Cardiac ventricle fibroblast (primary cell): ENCODE measurements at places on chromosomes 7 and 10. TPM values are rescaled to one million over a fixed set of nuclear protein-coding genes. Genes with fewer than 3 reads are reported as not detected.

Gene DIP2C
- 10.2 and 11.3 TPM in 2 replicates for total RNA-seq

Gene HTR5A
- not detected in 2 replicates for total RNA-seq

Gene GSDME
- total RNA-seq = 12.0 and 14.9 TPM in 2 replicates

Gene CDH23
- total RNA-seq = 0.31 and 1.6 TPM in 2 replicates

Gene CTNNA3
- total RNA-seq = not detected in 2 replicates

Gene CPA4
- 1.3 and 2.6 TPM in 2 replicates for total RNA-seq

Gene DYNC1I1
- 1.6 and 1.9 TPM in 2 replicates for total RNA-seq

Gene GJD4
- total RNA-seq = not detected in 2 replicates

Gene DKK1
- total RNA-seq = 99.4 and 112 TPM in 2 replicates

Gene TMEM178B
- under 0.01 and 0.06 TPM in 2 replicates for total RNA-seq

Gene GPR158
- total RNA-seq = 0.15 and 1.1 TPM in 2 replicates

Gene CD36
- 38.1 and 60.9 TPM in 2 replicates for total RNA-seq

Gene CYP3A4
- not detected in 2 replicates for total RNA-seq

Gene COL13A1
- total RNA-seq = 7.6 and 17.7 TPM in 2 replicates

Gene SPAG6
- not detected in 2 replicates for total RNA-seq

Gene BMI1
- total RNA-seq = 39.6 and 54.5 TPM in 2 replicates

Gene TM9SF3
- total RNA-seq = 59.3 and 73.7 TPM in 2 replicates

Gene NOD1
- total RNA-seq = 9.3 and 12.4 TPM in 2 replicates

Gene TFEC
- not detected in 2 replicates for total RNA-seq

Gene CTAGE4
- 0.44 TPM in 1 of 2 replicates, not detected in the other for total RNA-seq

Gene PTPRE
- 3.4 and 6.8 TPM in 2 replicates for total RNA-seq

Gene KIAA1549
- total RNA-seq = 1.3 and 1.4 TPM in 2 replicates

Gene SFRP4
- total RNA-seq = 0.25 and 1.5 TPM in 2 replicates

Gene C10orf120
- total RNA-seq = not detected in 2 replicates

Gene USP54
- 2.3 and 3.4 TPM in 2 replicates for total RNA-seq

Gene CRCP
- 27.3 and 29.1 TPM in 2 replicates for total RNA-seq

Gene TRIP6
- total RNA-seq = 84.1 and 115 TPM in 2 replicates

Gene GIMAP6
- total RNA-seq = 1.9 and 2.6 TPM in 2 replicates

Gene MINDY4
- total RNA-seq = 9.5 and 10.1 TPM in 2 replicates

Gene LIPF
- total RNA-seq = not detected in 2 replicates

Gene LYZL1
- not detected in 2 replicates for total RNA-seq

Gene ATOH7
- not detected in 2 replicates for total RNA-seq

Gene CYTH3
- 56.0 and 62.3 TPM in 2 replicates for total RNA-seq

Gene SPDYE9
- not detected in 2 replicates for total RNA-seq

Gene CDK5
- total RNA-seq = 16.2 and 16.4 TPM in 2 replicates

Gene KIAA1217
- total RNA-seq = 3.4 and 4.1 TPM in 2 replicates

Gene HOXA5
- not detected in 2 replicates for total RNA-seq

Gene ECHDC3
- total RNA-seq = 24.9 and 29.6 TPM in 2 replicates

Gene CPN1
- total RNA-seq = not detected in 2 replicates

Gene KCP
- not detected in 2 replicates for total RNA-seq

Gene DYDC2
- total RNA-seq = not detected in 2 replicates

Gene TIMM23B
- 10.9 and 12.8 TPM in 2 replicates for total RNA-seq

Gene CPXM2
- 0.75 and 1.7 TPM in 2 replicates for total RNA-seq
